ENCODE measurements at places on chromosomes 16 and 17.

DNA sequence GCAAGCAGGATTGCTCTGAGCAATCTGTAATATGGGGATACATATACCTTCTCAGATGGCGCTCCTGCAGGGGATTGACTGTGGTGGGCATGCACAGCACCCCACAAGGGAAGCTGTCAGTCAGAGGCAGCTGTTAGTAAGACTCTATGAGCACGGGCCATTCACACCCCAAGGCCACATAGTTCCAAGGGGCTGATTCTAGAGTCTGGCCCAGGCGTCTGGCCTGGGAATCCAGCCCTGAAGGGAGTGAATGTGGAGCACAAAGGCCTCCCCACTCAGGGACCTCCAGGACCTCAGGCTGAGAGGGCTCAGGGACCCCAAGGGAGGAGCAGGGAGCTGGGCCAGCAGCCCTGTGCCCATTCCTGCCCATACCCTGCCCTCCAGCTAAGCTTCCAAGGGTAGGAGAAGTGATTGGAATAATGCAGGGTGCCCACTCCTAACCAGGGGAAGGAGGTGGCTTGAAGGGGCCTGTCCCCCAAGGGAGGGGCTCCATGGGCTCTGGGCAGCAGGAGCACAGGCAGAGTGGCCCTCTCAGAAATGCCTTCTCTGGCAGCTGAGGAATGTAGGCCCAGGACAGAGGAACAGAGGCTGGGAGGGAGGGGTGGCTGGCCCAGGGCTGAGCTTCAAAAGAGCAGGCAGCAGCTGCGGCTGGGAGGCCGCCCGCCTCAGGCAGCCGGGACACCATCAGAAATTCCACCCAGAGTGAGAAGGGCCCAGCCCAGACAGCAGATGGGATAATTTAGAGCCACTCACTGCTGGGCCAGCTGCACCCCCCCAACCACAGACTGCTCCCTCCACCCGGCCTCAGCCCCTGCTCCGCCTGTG is 48.9 kb upstream of the MRPS23 start:
- no peak for DNase-seq

GRCh38 chr16:3050487-3050886 is 4.1 kb downstream of the MMP25 start:
- DNase-seq, result no peak

DNA sequence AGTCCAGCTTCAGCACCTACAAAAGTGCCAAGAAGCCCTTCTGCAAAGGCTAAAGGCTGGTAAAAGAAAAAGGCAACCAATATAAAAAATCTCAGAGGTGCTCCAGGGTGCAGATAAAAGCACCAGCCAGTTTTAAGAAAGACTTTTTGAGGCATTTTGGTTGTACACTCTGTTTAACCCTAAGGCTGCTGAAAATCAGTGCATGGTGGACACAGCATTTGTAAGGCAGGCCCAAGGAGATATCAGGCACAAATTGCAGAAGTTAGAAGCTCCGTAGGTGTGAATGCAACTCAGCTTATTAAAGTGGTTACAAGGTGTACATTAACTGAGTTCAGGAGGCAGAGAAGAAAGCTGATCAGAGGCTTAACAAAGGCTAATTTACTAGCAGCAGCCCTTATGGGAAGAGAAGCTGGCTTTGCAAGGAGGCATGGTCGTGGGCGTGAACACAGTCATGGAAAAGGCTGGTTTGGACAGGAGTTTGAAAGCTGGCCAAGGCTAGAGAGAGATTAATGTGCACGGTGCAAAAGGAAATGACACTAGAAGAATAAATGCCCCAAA is 21.1 kb downstream of the ACSM1 start:
- no peak for DNase-seq

- DNase-seq, result peak; percentile 35
Observed at GRCh38 chr16:22321340-22322001, 24.3 kb downstream of the POLR3E start.

DNA sequence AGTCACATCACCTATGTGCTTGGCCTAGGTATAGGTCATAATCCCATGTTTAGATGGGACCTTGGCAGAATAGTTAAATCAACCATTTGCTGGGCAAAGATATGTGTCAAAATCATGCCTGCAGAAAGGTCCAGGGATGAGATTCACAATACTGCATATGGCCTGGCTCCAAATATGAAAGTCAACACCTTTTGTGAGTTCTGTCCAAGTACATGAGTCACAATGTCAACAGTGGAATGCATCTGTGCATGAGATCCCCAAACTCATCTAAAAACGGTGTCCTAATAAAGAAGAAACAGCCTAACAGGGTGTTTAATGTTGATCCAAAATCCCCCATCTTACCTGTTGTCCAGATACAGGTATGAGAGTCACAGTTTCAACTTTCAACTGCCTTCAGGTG is 1847.5 kb downstream of the TP53TG3F start:
- no peak for DNase-seq

DNA sequence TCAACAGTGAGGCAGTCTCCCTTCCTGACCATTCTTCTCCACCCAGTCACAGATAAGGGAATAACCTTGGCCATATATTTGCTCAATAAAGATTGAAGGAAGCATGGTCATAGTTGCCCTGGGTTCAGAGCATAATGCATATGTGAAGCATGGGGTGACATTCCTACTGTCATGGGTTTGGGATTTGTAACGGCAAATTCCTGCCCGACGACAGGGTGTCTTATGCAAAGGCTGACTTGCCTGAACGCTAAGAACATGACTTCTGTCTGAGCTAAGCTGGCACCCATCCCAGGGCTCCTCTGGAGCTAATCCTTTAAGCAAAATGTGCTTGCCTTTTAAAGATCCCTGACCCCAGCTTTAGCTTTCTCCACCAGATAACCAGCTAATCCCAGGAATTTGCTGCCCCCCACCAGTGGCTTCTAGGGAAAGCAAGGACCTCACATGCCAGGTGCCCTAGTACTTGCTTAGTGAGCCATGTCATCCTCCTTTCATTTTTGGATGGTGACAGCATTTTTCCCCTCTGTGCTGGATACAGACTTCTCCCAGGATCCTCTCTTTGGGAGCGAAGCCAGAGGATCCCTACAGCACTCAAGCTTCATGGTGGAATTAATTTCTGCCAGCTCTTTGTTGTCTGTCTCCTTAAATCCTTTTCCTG is 11.7 kb downstream of the SLC7A6OS start:
- no peak for DNase-seq

GRCh38 chr16:63856537-63856936 is 1265.3 kb downstream of the CDH11 start:
- no peak for DNase-seq

DNA sequence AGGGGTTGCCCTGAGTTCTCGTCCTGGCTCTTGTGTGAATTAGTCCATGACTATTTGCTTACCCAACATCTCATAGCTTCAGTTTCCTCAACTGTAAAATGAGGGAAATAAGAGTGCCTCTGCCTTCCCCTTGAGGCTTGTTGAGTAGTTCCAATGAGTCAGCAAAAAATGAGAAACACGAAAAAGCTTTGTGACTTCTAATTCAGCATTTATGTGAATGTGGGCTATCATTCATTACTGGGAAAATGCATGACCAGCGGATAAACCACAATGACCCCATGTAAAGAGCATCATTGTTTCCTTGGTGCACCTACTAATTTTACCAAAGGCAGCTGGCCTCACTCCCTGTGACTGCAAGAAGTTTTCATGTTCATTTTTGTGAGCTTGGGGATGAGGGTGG is 374.6 kb upstream of the HSBP1 start:
- no peak for DNase-seq

GRCh38 chr17:14201988-14202380 is 34.7 kb downstream of the CDRT15 start:
- no peak for DNase-seq

DNA sequence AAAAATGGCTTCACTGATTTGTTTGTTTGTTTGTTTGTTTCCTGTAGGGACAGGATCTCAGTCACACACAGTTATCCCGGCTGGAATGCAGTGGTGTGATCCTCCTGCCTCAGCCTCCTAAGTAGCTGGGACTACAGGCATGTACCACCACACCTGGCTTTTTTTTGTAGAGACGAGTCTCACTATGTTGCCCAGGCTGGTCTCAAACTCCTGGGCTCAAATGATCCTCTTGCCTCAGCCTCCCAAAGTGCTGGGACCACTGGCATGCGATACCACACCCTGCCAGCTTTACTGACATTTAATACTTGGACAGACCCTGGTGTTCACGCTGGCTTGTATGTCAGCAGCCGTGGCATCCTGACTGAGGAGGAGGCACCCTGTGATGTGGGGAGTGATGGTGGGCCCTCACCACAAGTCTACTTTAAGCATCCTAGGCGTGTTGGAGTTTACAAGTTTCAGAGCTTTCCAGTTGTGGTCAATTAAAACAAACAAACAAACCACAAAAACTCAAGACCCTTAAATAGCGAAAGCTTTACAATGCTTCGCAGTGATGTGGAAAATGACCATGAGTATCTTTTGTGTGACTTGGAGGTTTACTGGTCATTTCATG is 5.1 kb downstream of the ABCA3 start:
- no peak for DNase-seq

GRCh38 chr16:10616756-10617640 is 36.6 kb upstream of the EMP2 start:
- DNase-seq, result no peak

DNA sequence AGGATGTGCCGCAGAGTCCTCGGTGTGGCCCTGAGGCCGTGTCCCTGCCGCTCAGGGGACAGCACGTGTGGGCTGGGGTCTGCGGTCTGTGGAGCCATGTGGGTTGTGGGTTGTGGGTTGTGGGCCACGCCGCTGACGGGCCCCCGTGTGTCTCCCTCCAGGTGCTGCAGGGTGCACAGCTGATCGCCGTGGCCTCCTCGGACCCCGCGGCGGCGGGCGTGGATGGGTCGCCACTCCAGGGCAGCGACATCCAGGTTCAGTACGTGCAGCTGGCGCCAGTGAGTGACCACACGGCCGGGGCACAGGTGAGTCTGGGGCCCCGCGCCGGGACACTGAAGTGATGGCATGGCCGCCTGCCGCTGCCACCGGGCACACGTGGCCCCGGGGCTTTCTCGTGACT is 120.7 kb downstream of the BANP start:
- no peak for DNase-seq

DNA sequence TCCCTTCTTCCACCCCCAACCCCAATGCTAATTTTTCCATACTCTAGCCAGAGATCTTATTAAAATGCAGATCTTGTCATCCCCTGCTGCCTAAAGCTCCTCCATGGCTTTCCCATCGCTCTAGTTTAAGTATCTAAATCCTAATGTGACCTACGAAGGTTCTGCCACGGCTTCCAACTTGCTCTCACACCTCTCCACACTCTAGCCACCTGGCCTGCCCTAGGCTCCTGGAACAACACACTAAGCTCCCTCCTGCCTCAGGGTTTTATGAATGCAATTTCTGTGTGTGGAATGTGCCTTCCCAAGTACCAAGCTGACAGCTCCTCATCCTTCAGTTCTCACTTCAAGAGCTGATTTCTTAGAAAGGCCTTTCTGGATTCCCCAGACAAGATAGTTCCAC is 16.6 kb downstream of the NXPH3 start:
- no peak for DNase-seq

GRCh38 chr17:32673964-32674363 is 187.2 kb downstream of the CDK5R1 start:
- no peak for DNase-seq

DNA sequence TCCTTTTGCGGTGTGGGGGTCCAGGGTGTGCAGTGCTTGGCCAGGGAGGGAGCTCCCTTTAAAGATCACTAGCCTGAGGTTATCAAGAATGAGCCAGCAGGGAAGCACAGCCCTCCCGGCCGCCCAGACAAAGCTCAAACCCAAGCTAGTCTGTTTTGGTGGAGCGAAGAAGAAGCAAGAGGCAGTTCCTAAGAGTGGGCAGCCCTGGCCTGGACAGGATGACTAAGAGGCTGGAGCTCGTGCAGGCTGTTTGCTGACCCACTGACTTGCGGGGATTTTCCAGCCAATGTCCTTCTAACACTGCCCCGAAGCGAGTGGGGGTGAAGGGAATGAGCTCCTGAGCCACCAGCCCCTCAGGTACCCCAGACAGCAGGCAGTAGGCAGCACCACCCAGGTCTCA is 134.4 kb downstream of the COPRS start:
- no peak for DNase-seq

DNA sequence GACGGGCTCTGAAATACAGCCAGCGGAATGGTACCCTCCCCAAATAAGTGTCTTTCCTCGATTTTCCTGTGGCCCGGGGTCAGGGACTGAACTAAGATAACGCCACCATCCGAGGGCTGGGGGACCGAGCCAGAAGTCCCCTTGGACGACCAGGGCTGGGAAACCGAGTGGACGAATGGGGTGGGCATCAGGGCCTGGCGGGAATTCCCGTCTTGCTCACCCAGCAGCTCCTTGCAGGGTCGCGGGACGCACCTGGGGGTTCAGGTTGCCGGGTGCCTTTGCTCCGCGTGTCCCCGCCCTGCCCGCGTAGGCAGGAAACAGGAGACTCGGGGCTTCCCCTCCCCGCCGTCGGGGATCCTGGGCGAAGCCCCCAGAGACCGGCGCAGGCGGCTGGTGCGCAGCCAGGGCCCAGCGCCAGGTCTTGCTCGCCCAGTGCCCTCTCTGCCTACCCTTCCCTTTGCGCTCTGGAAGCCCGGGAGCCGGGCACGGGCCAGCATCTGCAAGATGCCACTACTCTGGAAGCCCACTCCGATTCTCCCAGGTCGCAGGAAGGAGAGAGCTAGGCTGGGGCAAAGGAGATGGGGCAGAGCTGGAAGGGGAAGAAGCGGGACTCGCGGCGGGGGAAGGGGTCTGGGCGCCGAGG is 665 bp upstream of the GRIN2C start:
- DNase-seq, result no peak

DNA sequence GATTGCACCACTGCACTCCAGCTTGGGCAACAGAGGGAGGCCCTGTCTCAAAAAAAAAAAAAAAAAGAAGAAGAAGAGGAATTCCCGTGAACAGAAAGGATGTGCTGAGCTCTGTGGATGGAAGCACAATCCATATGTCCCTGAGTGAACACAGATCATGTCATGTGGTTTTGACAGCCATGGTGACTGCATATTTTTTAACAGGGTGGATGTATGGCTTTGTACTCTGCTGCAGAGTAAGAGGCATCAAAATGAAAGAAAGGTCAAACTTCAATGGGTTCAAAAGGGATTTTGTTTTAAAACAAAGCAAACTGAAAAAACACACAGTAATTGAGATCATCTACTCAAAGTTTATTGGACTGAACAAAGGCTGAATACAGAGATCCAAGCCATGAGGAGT is 31.5 kb downstream of the MXRA7 start:
- DNase-seq, result no peak

DNA sequence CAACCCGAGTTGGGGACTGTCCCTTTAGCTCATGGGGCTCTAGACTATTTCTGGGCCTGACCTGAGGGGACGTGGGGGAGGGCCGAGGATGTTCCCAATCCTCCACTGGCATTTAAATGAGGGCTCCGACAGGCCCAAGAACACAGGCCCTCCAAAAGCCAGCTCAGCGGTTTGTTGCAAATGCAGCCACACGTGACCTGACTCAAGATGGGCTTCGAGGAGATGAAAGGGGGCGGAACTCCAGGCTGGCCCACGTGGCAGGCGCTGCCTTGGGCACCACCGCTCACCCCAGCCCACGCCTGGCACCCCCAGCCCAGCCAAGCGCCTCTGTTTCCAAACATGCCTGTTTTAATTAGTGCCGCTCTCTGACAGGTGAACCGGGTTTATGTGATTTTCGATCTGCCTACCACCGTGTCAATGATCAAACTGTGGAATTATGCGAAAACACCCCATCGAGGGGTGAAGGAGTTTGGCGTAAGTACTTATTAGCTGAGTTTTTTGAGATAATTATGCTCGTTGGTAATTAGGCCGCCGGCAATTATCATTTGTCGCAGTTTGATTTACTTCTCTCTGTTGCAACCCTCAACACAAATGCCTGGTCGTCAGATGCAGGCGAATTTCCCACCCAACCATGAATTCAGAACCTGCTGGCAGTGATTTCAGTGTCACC is 226.7 kb downstream of the KATNIP start:
- DNase-seq, result no peak
